IMR-90 (cell line): ENCODE measurements at places on chromosomes 3 and 15. TPM values are rescaled to one million over a fixed set of nuclear protein-coding genes. Genes with fewer than 3 reads are reported as not detected.

GRCh38 chr3:149968216-149968615 is 2.5 kb downstream of the PFN2 start:
- H3K4me3 ChIP-seq = peak overlapping the region; percentile 49
- peaks cover 5% of the 10 kb centered on the region for H3K4me1 ChIP-seq
- peak overlapping the region; percentile 77 for H3K27ac ChIP-seq
- DNase-seq = peak; percentile 48

- H3K27me3 ChIP-seq = no peaks in the 10 kb centered on the region
- H3K27ac ChIP-seq = peak overlapping the region; percentile 84
- DNase-seq = peak; percentile 37
- peaks cover 4% of the 10 kb centered on the region for H3K36me3 ChIP-seq
Measured at GRCh38 chr15:43329217-43329959, 985 bp downstream of the LCMT2 start.

The ZDHHC19 gene
- not detected in 2 replicates for total RNA-seq

The SLC49A4 gene
- total RNA-seq = 6.5 and 12.2 TPM in 2 replicates

GRCh38 chr15:74778599-74778970 is 3.3 kb upstream of the CSK start:
- H3K27ac ChIP-seq = no peak overlapping the region
- no peaks in the 10 kb centered on the region for H3K36me3 ChIP-seq
- H3K4me1 ChIP-seq = peaks cover 11% of the 10 kb centered on the region
- H3K27me3 ChIP-seq = no peaks in the 10 kb centered on the region
- DNase-seq = no peak

- no peaks in the 10 kb centered on the region for H3K36me3 ChIP-seq
- no peak overlapping the region for H3K27ac ChIP-seq
- H3K27me3 ChIP-seq = no peaks in the 10 kb centered on the region
- DNase-seq = no peak
- no peaks in the 10 kb centered on the region for H3K4me1 ChIP-seq
Measured at GRCh38 chr3:25056036-25056755, 371.9 kb upstream of the RARB start.

GRCh38 chr3:43893727-43894126 is 203.0 kb downstream of the ABHD5 start:
- H3K27me3 ChIP-seq = peaks cover 34% of the 10 kb centered on the region
- peak overlapping the region; percentile 46 for H3K4me3 ChIP-seq
- no peak for DNase-seq

The SERPINI2 gene
- total RNA-seq = not detected in 2 replicates

- H3K36me3 ChIP-seq = no peaks in the 10 kb centered on the region
- no peaks in the 10 kb centered on the region for H3K27me3 ChIP-seq
- H3K4me1 ChIP-seq = peaks cover 13% of the 10 kb centered on the region
- peak overlapping the region; percentile 68 for H3K27ac ChIP-seq
Measured at GRCh38 chr3:71066849-71067261, 516.7 kb downstream of the FOXP1 start.

The ARHGAP31 gene
- 6.6 and 7.5 TPM in 2 replicates for total RNA-seq

GRCh38 chr3:20140881-20141280 is 45.1 kb downstream of the SGO1 start:
- no peak for DNase-seq
- no peaks in the 10 kb centered on the region for H3K4me1 ChIP-seq
- no peaks in the 10 kb centered on the region for H3K36me3 ChIP-seq
- no peaks in the 10 kb centered on the region for H3K27me3 ChIP-seq
- H3K4me3 ChIP-seq = no peak overlapping the region

DNA sequence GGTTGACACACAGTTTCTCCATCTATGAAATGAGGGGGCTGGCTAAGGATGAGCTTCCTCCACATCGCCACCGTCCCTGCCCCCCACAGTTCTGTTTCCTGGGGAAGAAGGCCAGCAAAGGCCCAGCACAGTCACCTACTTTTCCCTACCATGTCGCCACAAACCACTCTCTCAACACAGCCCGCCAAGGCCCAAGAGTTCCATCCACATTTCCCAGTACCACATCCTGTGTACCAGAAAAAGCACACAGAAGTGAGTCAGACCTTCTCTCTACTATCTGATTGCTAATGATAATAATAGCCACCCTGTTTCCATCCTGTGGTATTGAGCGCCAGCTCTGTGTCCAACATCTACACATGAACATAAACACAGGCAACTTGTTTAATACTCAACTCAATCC is 30.3 kb upstream of the C15orf39 start:
- H3K4me3 ChIP-seq = no peak overlapping the region
- no peaks in the 10 kb centered on the region for H3K36me3 ChIP-seq
- peaks cover 12% of the 10 kb centered on the region for H3K4me1 ChIP-seq
- no peaks in the 10 kb centered on the region for H3K27me3 ChIP-seq
- peak overlapping the region; percentile 4; the same call in 1 of the 2 replicates for H3K27ac ChIP-seq

GRCh38 chr15:25175033-25175788 is 220.4 kb downstream of the SNRPN start:
- H3K4me3 ChIP-seq = no peak overlapping the region
- H3K36me3 ChIP-seq = no peaks in the 10 kb centered on the region
- DNase-seq = no peak
- H3K27ac ChIP-seq = no peak overlapping the region
- no peaks in the 10 kb centered on the region for H3K27me3 ChIP-seq

The TMC3 gene
- total RNA-seq = not detected in 2 replicates

DNA sequence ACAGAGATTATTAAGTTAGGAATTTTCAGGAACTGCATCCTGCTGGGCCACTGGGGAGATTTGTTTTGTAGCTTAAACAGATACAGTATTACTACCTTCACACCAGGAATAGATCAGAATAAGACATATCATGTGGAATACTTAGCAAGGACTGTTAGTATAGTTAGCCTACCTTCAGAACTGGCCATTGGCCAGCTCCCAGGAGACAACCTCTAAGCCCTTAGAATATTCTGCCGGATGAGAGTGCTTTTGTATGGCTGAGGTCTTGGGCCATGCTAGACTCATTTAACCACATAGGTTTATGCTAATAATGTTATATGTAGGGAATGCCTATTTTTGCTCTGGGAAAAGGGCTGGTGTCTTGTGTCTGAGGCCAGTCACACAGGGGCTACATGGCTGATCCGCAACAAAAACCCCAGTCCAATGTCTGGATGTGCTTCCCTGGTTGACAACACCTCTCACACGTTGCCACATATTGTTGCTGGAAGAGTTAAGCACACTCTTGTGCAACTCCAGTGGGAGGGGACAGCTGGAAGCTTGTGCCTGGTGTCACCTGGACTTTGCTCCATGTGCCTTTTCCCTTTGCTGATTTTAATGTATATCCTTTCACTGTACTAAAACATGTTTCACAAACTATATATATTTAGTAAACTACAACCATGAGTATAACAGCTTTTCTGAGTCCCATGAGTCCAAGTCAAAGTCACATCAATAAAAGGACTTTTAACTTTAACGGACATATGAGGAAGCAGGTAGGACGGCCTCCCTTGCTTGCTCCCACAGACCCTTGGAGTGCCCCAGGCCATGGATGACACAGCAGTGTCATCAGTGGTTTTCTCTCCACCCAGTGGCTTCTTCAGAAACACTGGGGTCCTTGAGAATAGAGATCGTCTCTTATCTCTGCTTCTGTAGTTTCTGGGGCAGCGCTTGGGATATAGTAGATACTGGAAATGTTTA is 118.0 kb upstream of the C3orf80 start:
- H3K27me3 ChIP-seq = peaks cover 2% of the 10 kb centered on the region
- no peak overlapping the region for H3K27ac ChIP-seq
- DNase-seq = no peak
- no peaks in the 10 kb centered on the region for H3K4me1 ChIP-seq
- no peaks in the 10 kb centered on the region for H3K36me3 ChIP-seq
- H3K4me3 ChIP-seq = no peak overlapping the region

DNA sequence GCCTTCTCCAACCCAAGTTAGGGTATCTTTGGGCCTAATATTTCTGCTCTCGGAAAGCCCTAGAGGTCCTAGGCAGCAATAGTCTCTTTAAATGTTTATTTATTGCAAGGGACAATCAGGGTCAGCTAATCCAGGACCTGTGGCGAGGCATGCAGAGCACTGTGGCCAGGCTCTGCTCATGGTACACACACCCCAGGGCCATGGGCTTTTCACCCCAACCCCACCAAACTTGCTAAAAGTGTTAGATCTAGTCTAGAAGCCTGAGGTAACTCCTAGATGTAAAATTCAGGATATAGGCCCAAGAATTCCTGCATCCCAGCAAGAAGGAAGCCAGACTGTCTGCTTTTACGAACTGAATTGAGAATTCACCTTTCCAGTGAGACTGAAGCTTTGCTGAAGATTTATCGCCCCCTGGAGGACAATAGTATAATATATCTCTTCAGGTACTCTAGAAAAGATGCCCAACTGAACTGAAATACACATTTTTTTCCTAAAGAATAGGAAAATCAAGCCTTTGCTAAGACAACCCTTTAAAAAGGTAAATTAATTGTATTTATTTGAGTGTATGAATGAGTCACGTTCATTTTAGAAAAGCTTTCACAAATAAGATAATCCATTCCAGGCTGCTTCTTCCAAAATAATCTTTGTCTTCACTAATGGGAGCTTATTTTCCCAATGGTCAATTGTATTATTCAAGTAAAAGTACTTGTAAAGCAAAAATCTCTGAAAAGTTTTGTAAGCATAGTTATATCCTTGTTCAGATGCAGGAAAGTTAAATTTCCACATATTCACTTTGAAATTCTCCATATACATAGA is 89.8 kb downstream of the LRRC3B start:
- no peak overlapping the region for H3K4me3 ChIP-seq
- H3K4me1 ChIP-seq = no peaks in the 10 kb centered on the region
- H3K27ac ChIP-seq = no peak overlapping the region
- H3K36me3 ChIP-seq = no peaks in the 10 kb centered on the region
- H3K27me3 ChIP-seq = no peaks in the 10 kb centered on the region
- DNase-seq = peak; percentile 1

The ITGA11 gene
- total RNA-seq = 2.5 and 4.1 TPM in 2 replicates

DNA sequence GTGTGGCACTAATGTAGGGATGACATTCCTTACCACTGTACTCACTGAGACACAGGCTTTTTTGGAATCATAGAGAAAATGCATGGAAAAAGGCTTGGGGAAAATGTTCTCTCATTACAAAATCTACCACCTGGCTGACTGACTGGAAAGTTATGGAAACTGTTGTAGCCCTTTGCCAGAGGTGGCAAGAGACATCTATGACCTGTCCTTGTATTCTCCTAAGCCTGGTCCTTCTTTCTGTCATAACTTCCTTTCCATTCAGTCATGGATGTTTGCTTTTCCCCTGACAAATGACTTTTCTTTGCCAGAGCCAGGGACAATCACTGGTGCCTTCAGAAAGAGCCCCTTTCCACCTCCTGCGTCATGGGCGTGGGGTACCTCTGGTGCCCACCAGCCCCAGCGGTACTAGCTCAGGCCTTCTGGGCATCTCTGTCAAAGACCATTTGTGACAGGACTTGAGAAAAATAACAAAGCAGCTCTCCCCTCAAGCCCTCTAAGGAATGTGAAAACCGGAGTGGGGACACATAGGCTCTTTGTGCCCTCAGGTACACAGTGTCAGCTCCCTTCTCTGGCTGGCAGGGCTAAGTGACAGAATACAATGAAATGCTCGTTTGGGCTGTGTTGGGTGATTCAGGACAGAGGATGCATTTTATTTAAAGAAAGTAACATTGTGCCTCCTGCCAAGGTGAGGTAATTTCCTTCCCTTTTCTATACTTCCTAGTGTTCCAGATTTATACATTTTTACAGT is 381.1 kb upstream of the RASGRP1 start:
- no peaks in the 10 kb centered on the region for H3K36me3 ChIP-seq
- peaks cover 6% of the 10 kb centered on the region for H3K4me1 ChIP-seq
- no peak overlapping the region for H3K4me3 ChIP-seq
- no peak for DNase-seq
- H3K27me3 ChIP-seq = no peaks in the 10 kb centered on the region

The LIPH gene
- total RNA-seq = 0.28 and 0.36 TPM in 2 replicates

The CFAP20DC gene
- 1.6 and 2.8 TPM in 2 replicates for total RNA-seq

The GOLGA6L7 gene
- total RNA-seq = not detected in 2 replicates

DNA sequence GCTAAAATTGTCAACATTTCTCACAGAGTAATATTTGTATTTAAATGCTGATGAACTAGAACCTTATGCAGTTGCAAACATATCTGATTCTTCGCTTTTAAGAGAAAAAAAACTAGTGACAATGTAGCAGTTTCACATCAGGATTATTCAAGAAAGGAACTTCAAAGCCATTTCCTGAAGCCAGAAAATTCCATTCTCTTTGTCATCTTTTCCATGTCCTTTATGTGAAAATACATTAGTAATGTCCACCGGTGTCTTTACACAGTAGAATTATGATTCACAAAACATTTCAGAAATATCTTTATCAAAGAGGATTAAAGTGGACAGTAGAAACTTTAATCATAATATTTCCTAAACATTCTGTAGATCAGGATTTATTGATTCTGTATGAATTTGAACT is 12.7 kb upstream of the LXN start:
- H3K4me1 ChIP-seq = peaks cover 3% of the 10 kb centered on the region
- no peak for DNase-seq
- no peak overlapping the region for H3K4me3 ChIP-seq
- no peaks in the 10 kb centered on the region for H3K36me3 ChIP-seq
- no peak overlapping the region; the same call in 1 of the 2 replicates for H3K27ac ChIP-seq

- H3K4me1 ChIP-seq = no peaks in the 10 kb centered on the region
- DNase-seq = no peak
- H3K27ac ChIP-seq = no peak overlapping the region
- H3K36me3 ChIP-seq = no peaks in the 10 kb centered on the region
Measured at GRCh38 chr3:14336749-14337598, 65.4 kb upstream of the SLC6A6 start.

GRCh38 chr15:93289941-93290617 is 201.1 kb upstream of the RGMA start:
- no peak overlapping the region for H3K4me3 ChIP-seq
- no peaks in the 10 kb centered on the region for H3K36me3 ChIP-seq
- H3K4me1 ChIP-seq = no peaks in the 10 kb centered on the region
- H3K27me3 ChIP-seq = no peaks in the 10 kb centered on the region

The HDDC3 gene
- 7.2 and 7.9 TPM in 2 replicates for total RNA-seq

- no peak overlapping the region for H3K27ac ChIP-seq
- no peaks in the 10 kb centered on the region; the same call in 1 of the 2 replicates for H3K4me1 ChIP-seq
- peak; percentile 14 for DNase-seq
- H3K27me3 ChIP-seq = peaks cover 2% of the 10 kb centered on the region; the same call in 1 of the 2 replicates
- H3K36me3 ChIP-seq = no peaks in the 10 kb centered on the region
- H3K4me3 ChIP-seq = no peak overlapping the region
Measured at GRCh38 chr15:35827141-35827540, 281.2 kb upstream of the DPH6 start.

GRCh38 chr3:77025471-77025870 is 14.4 kb upstream of the ROBO2 start:
- no peak overlapping the region for H3K4me3 ChIP-seq
- no peak for DNase-seq
- no peaks in the 10 kb centered on the region for H3K36me3 ChIP-seq
- H3K4me1 ChIP-seq = no peaks in the 10 kb centered on the region
- H3K27ac ChIP-seq = no peak overlapping the region

The GPR160 gene
- 0.18 and 0.28 TPM in 2 replicates for total RNA-seq

DNA sequence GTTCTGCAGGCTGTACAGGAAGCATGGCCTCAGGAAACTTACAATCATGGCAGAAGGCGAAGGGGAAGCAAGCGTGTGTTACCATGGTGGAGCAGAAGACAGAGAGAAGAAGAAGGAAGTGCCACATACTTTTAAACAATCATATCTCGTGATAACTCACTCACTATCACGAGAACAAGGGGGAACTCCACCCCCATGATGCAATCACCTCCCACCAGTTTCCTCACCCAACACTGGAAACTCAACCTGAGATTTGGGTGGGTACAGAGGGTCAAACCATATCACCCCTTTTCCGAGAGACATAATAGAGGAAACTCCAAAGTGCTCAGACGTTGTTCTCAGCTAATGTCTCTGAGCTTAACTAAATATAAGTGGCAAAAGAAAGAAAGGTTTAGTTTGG is 186.3 kb upstream of the MME start:
- H3K27me3 ChIP-seq = no peaks in the 10 kb centered on the region
- no peak overlapping the region for H3K27ac ChIP-seq
- H3K36me3 ChIP-seq = no peaks in the 10 kb centered on the region
- no peak overlapping the region for H3K4me3 ChIP-seq

The GP5 gene
- total RNA-seq = under 0.01 TPM in 2 replicates
